ENCODE measurements at places on chromosomes 1 and 21.

GRCh38 chr1:109570414-109570813 lies 22.0 kb downstream of the GNAI3 start:
- DNase-seq = no peak

- DNase-seq = no peak
Measured at GRCh38 chr1:108592030-108592759, 32.3 kb downstream of the EEIG2 start.

GRCh38 chr1:230575886-230576500 lies 66.3 kb upstream of the COG2 start:
- no peak for DNase-seq

GRCh38 chr21:44356636-44357035 lies 3.2 kb downstream of the TRPM2 start:
- DNase-seq = no peak

DNA sequence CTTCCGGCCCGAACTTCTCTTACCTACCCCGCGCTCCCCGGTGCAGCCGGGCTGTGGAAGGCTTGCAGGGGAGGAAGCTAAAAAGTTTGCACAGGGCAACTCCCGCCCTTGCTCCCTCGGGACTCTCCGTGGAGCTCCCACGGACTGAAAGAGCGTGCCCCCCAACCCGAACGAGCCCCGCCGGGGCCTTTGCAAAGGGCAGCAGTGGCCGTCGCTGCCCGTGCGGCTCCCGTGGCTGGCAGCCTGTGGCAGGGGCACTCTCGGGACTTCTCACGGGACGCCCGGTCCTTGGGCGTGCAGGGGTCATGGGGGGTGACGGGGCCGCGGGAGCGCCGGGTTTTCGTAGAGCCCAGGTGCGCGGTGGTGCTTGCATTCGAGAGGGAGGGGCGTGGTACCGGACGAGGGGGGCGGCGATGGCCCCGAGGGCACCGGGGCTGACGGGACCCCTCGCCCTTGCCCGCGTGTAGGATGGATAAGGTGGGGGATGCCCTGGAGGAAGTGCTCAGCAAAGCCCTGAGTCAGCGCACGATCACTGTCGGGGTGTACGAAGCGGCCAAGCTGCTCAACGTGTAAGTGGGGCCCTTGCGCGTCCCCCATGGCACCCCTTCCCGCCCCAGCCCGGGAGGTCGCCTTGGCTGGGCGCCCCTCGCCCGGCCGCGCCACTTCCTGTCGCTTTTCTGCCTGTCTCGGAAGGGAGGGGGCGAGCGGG lies 711 bp downstream of the GADD45A start:
- DNase-seq = no peak

DNA sequence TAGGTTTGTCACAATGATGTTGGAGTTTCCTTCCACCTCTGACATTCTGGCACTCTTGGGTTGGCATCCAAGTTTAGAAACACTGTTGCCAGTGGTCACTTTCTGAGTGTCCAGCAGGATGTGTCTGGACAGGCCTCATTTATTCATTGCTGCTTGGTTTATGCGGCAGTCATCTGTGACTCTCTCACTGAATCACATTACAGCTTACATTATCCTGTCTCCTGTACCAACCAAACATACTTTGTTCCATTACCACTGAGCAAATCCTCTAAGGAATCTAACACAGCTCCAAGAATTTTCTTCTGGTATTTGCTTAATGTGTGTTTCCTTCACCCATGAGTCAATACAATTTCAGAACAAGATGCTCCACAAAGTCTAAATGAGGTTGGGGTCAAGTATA lies 19.9 kb downstream of the SGIP1 start:
- DNase-seq = no peak

- no peak for DNase-seq
Measured at GRCh38 chr1:54018635-54019034, 649 bp upstream of the LDLRAD1 start.

Data from SK-N-DZ (cell line).